NCI-H2029 treated with DMSO at 0.1 percent for 48 hours (cell line): ENCODE measurements at places on chromosomes 13 and 19.

- DNase-seq = no peak
Observed at GRCh38 chr13:50220938-50221337, 205.7 kb downstream of the KCNRG start.

GRCh38 chr13:101939370-101939769, 462.5 kb downstream of the FGF14 start:
- no peak for DNase-seq

DNA sequence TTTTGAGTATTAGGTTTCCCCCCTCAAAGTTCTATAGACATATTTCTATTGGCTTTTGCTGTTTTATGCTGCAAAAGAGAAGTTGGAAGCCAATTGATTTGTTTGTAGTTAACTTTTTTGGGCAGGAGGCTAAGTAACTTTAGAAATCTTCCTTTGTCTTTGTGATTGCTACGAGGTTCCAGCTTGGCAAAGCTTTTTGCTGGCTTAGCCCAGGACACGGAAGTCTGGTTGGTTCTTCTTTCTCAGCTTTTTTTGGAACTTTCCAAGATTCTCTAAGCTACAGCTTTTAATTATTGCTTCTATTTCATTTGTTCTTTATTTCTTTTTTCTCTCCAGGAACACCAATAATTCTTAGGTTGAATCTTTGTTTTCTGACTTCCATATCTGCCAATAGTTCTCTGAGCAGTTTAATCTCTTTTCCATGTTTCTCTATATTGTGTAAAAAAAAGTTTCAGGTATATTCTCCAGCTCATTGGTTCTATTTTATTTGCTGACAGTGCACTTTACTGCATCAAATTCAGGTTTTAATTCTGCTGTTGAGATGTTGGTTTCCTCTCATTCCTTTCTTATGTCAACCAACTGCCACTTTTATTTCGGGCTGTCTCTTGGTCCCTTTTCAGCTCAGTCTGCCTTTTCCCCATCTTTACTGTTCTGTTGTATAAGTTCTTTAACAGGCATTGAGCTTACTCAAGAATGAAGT, 27.8 kb downstream of the MBNL2 start:
- DNase-seq = no peak

GRCh38 chr19:56106397-56106849, 14.7 kb downstream of the ZNF787 start:
- DNase-seq = no peak

DNA sequence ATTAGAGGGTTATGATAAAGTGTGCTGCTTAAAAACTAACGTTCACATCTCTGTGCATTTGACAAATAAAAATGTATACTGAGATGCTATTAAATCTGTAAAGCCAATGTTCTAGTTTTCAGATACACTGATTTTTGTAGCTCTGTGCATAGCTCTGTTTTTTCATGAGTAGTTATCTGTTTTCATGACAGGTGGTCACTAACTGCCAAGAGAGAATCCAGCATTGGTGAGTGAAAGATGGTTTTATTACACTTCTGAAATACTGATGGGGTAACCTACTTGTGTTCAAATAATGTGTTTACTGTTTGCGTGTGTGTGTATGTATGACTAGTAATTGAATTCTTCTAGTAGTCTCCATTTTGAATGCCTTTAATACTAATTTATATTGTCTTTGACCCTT, 29.0 kb downstream of the URI1 start:
- DNase-seq = no peak

GRCh38 chr13:46817095-46817494, 20.1 kb upstream of the ESD start:
- DNase-seq = no peak

DNA sequence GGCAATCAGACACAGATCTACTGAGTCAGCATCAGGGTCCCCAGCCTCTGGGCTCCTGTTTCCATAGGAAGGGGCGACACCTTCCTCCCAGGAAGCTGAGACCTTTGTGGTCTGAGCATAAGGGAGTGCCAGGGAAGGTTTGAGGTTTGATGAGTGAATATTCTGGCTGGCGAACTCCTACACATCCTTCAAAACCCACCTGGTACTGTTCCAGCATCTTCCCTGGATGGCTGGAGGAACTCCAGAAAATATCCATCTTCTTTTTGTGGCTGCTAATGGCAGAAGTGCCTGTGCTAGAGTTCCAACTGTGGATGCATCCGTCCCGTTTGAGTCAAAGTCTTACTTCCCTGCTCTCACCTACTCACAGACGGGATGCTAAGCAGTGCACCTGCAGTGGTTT, 9.2 kb downstream of the INSL3 start:
- DNase-seq = no peak

- DNase-seq = peak; percentile 19
Observed at GRCh38 chr13:75384879-75385707, 96.9 kb downstream of the TBC1D4 start.

DNA sequence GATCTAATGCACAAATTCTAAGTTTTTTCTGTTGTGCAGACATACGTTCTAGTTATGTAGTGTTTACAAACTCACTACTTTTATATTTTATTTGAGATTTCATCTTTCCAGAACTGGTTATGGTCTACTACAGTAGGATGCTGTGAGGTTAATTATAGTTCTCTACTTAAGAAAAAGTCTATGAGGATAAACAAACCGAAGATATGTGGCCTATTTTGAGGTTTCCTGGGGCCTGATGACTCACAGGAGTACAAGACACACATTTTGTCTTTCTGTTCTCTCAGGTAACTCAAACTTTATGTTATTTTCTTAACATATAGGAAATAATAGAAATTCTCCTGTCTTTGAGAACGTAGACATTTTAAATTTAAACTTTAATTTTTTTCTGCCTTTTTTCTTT, 45.1 kb downstream of the PCDH20 start:
- DNase-seq = no peak

GRCh38 chr19:19860756-19861390, 4.8 kb upstream of the ZNF253 start:
- DNase-seq = peak; percentile 60
